ENCODE measurements at places on chromosomes 12 and 14. TPM values are rescaled to one million over a fixed set of nuclear protein-coding genes. Genes with fewer than 3 reads are reported as not detected.

Gene NELL2
- 54.2 TPM for total RNA-seq

- H3K4me1 ChIP-seq, result no peaks in the 10 kb centered on the region
- no peaks in the 10 kb centered on the region for H3K27me3 ChIP-seq
- no peak overlapping the region for H3K27ac ChIP-seq
- H3K36me3 ChIP-seq, result no peaks in the 10 kb centered on the region
Measured at GRCh38 chr14:37223947-37224474, 26.3 kb downstream of the MIPOL1 start.

DNA sequence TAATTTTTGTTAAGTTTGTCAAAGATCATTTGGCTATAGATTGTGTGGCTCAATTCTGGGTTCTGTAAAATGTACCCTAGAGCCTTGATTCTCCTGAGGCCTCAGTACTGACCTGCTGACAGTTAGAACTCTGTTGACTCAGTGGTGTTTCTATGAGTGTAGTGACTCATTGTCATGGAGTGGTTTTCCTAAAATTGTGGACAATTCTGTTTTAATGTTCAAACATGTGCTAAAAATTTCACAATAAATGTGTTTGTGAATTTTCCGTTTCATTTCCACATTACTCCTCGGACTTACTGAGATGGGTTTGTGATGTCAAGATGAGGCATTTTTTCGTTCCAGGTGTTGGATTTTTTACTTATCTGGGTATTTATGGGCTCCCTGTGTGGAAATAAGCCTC lies 695.9 kb downstream of the TMEM121 start:
- H3K27ac ChIP-seq, result no peak overlapping the region
- no peak for DNase-seq
- no peaks in the 10 kb centered on the region for H3K4me1 ChIP-seq
- H3K27me3 ChIP-seq, result no peaks in the 10 kb centered on the region
- H3K4me3 ChIP-seq, result no peak overlapping the region

DNA sequence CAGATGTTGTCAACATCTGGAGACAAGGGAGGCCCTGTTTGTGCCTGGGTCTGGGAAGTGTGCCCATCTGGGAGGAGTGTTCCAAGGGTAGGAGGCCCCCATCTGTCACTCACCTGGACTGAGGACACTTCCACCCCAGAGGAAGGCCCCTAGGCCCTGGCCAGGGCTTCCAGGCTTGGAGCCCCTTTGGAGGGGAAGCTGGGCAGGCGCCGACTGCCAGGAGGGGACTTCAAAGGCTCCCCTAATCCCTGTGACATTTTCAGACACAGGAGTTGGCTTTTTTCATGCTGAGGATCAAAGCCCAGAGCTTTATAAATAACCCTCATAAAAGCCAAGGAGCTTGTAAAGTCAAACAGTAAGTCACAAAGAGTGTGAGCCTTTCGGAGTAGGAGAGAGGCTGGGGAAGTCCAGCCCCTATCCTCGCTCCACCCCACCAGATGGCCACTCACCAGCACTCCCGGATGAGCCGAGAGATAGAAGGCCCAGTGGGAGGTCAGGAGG lies 17.6 kb upstream of the FAM222A start:
- H3K4me1 ChIP-seq, result peaks cover 5% of the 10 kb centered on the region
- H3K36me3 ChIP-seq, result no peaks in the 10 kb centered on the region
- no peak overlapping the region for H3K4me3 ChIP-seq
- no peaks in the 10 kb centered on the region for H3K27me3 ChIP-seq

DNA sequence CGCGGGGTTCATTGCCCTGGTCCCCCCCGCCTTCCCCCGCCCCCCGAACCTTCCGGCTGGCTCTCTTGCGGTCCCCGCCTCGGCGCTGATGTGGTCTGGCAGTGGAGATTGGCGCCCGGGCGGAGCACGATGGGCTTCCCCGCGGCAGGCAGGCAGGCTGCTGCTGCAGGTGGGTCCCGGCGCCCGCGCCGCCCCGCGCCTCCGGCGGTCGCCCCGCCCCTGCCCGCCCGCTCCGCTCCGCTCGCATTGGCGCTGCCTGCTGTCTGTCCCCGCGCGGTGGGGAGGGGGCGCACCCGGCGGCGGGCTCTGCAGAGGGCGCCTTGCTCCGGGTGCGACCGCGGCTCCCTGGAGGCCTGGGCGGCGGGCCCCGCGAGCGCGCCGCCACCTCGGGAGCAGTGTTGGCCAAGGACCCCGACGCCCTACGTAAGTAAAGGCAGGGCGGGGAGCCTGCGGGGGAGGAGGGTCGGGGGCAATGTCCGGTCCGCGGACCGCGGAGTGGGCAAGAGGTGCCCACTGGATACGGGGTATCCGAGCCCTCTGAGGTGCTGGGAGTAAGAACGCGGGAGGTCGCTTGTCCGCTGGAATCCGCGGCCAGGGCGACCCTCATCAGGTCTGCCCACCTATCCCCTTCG lies at the start of gene AKAP5:
TSS of gene AKAP5 (plus strand) at position 309 of the 632 bp plus-strand sequence. CDS start 2,896 bp downstream, outside the sequence.
- H3K4me3 ChIP-seq, result peak within 1 kb of the TSS; percentile 51
- H3K27ac ChIP-seq, result no peak within 1 kb of the TSS
- no peaks in the 10 kb centered on the region for H3K27me3 ChIP-seq
- DNase-seq, result peak; percentile 50
- H3K4me1 ChIP-seq, result no peaks in the 10 kb centered on the region
- no peaks in the 10 kb centered on the region for H3K36me3 ChIP-seq

Data from H1 (cell line).